Sciatic nerve (tissue), 2 donors: ENCODE measurements at places on chromosomes 1 and 21. TPM values are rescaled to one million over a fixed set of nuclear protein-coding genes. Genes with fewer than 3 reads are reported as not detected.

The KRTAP11-1 gene
- total RNA-seq, result not detected

The TMEM52 gene
- 0.80 TPM for total RNA-seq

The GPR37L1 gene
- total RNA-seq, result 33.3 TPM

The LRRC71 gene
- 2.5 TPM for total RNA-seq

The DTL gene
- 0.71 TPM for total RNA-seq

The NUP210L gene
- total RNA-seq, result 0.18 TPM

The ZNF670 gene
- 3.2 TPM for total RNA-seq

The PSRC1 gene
- total RNA-seq, result 7.6 TPM

The IL19 gene
- not detected for total RNA-seq

The TAL1 gene
- total RNA-seq, result 13.6 TPM

The RGS16 gene
- 14.1 TPM for total RNA-seq

The AMIGO1 gene
- total RNA-seq, result 15.6 TPM

The GBP1 gene
- total RNA-seq, result 38.4 TPM

The ADAM15 gene
- 147 TPM for total RNA-seq

The SLC1A7 gene
- 0.89 TPM for total RNA-seq

The CGN gene
- total RNA-seq, result 2.0 TPM

The ADAMTS4 gene
- total RNA-seq, result 75.9 TPM

The S100A6 gene
- total RNA-seq, result 1,022 TPM

The TAS1R1 gene
- total RNA-seq, result not detected

The CCDC28B gene
- 3.7 TPM for total RNA-seq

The GUCA2B gene
- total RNA-seq, result not detected

The IGSF9 gene
- 0.18 TPM for total RNA-seq

The KLHDC8A gene
- total RNA-seq, result 17.4 TPM

The C1orf87 gene
- not detected for total RNA-seq

The PEX14 gene
- total RNA-seq, result 17.9 TPM

The GBP2 gene
- 80.0 TPM for total RNA-seq

The PLPP3 gene
- 198 TPM for total RNA-seq

The CSF3R gene
- total RNA-seq, result 57.3 TPM

The AGMAT gene
- 0.18 TPM for total RNA-seq

The ADGRL2 gene
- 45.2 TPM for total RNA-seq

The USH2A gene
- 0.04 TPM for total RNA-seq

The OR2W3 gene
- 6.3 TPM for total RNA-seq

The ANKRD35 gene
- total RNA-seq, result 3.8 TPM

The SLFNL1 gene
- total RNA-seq, result 0.62 TPM

The C1orf115 gene
- 24.3 TPM for total RNA-seq

The HES2 gene
- not detected for total RNA-seq
